ENCODE measurements at places on chromosomes 1 and 21.

DNA sequence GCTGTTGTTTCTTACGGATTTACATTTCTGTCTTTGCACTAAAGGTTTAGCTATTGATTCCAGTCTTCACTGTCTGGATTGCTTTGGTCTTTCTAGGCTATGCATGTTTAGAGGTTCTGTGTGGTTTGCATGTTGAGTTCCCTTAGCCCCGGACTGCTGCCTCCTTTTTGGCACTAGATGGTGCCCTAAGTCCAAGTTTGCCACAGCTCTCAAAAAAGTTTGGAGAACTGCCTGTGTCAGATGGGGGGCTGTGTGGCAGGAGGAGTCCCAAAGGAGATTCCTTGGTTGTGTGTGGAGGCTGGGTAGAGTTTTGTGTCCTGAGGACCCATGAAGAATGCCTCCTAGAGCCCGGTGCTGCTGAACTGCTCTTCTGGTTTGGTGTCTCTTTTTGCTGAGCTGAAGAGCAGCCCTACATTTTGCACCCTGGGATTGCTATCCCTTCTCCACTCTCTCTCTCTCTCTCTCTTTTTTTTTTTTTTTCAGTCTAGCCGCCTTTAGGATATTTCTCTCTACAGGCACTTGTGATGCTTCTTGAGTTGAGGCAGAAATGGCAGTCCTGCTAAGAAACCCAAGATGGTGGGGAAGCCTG, 74.4 kb downstream of the PTGS2 start:
- peak; percentile 68 for DNase-seq

GRCh38 chr1:95086949-95087533, 14.3 kb upstream of the ALG14 start:
- peak; percentile 84 for DNase-seq

DNA sequence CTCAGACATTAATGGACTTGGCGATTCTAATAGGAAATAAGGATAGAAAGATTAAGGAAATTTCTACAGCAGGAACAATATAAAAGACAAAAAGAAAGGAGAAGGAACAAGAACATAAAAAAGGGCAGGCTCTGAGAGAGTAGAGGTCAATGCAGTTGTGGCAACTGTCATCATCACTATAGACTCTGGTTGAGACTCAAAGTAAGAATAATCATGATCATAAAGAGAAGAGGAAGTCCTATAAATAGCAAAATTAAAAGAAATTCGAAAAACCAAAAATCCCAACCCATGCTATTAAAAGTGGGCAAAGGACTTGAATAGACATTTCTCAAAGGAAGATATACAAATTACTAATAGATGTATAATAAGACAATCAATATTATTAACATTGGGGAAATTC, 14.4 kb upstream of the XCL1 start:
- no peak for DNase-seq

- DNase-seq, result peak; percentile 70
Observed at GRCh38 chr1:28354121-28354520, 15.4 kb upstream of the PHACTR4 start.

- DNase-seq, result peak; percentile 68
Observed at GRCh38 chr1:117754061-117754969, 148.5 kb downstream of the TENT5C start.

DNA sequence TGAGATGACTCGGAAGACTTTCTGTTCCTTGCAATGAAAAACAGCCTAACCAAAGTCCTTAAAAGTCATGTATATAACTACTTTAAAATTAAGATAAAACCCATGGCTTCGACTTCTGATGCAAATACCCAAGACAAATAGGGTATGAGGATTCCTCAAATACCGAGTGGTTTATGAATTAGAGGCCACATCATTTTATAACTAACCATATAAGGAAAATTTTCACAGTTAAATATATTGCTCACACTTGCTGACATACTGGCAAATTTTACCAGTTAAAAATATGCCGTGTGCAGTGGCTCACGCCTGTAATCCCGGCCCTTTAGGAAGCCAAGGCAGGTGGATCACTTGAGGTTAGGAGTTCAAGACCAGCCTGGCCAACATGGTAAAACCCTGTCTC, 5.4 kb downstream of the RERE start:
- DNase-seq, result no peak

GRCh38 chr1:61539720-61540462, 185.1 kb downstream of the TM2D1 start:
- peak; percentile 61 for DNase-seq

DNA sequence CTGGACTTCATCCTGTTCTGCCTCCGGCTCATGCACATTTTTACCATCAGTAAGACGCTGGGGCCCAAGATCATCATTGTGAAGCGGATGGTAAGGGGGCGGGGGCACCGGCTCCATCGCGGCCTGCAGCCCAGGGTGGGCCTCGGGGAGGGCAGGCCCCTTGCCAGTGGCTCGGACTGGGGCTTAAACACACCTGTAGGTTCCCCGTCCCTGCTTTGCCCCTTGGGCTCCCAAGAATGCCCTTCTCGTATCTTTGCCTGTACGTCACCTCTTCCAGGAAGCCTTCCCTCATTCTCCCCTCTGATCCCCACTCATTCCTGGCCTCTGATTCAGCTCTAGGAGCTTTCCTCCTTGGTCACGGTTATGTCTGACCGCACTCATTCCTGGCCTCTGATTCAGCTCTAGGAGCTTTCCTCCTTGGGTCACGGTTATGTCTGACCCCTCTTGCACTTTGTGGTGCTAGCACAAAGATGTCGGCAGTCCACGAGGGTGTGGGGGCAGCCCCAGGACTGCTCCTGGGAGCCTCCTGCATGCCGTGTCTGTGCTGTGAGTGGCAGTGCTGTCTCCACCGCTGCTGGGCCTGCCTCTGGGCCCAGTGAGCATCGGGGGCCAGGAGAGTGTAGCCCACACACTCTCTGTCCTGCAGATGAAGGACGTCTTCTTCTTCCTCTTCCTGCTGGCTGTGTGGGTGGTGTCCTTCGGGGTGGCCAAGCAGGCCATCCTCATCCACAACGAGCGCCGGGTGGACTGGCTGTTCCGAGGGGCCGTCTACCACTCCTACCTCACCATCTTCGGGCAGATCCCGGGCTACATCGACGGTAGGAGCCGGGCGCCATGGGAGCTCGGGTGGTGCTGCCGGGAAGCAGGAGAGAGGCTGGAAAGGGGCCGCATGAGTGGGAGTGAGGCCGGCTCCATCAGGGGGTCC, 49.1 kb upstream of the LRRC3 start:
- DNase-seq, result peak; percentile 49

DNA sequence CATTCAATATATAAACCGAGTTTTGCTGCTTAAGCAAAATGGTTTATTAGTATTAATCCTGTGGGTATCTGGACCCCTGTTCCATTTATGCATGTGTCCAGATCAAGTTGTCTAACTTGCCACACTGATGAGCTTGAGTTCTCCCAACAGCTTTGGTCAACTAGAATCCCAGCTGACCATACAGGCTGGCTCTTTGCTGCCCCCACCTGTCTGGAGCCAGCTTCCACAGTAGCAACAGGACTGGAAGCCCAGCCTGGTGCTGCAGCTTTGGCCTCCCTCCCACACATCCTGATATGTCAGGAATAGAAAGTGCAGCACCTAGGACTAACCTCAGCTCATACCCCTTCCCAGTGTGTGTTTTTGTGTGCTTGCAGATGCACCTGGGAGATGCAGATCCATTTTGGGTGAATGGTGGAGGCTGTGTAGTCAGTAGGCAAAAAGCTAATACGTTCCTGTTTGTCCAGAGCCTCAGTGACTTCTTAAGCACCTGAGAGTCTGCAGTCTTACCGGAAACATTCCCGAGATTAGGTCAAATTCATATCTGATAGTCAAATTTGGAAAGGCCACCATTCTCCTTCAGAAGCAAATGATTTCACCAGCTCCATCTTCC, 40.9 kb upstream of the BEND5 start:
- peak; percentile 78 for DNase-seq

- no peak for DNase-seq
Observed at GRCh38 chr1:3708791-3709190, 43.5 kb upstream of the CCDC27 start.

DNA sequence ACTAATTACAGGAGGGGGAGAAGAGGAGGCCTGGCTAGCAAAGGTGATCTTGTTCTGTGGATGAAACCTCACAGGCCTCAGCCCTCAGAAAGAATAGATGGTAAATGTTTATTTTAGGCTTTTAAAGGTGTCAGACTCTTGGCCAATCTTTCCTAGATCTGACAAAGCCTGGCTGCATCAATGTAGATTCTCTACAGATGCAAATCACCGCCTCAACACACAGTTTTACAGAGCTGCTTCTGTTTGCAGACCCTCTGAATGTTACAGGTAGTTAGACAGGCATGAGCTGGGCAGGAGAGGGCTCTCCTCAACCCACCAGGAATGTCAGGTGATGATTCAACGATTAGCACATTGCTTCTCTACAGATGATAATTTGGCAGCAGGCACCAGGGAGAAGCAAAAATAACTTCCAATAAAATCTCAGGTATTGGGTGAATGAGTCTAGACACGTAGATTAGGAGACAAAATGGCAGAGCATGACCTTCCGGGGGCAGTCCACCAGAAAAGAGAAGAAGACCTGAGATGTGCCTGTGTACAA, 105.4 kb upstream of the VANGL1 start:
- no peak for DNase-seq

DNA sequence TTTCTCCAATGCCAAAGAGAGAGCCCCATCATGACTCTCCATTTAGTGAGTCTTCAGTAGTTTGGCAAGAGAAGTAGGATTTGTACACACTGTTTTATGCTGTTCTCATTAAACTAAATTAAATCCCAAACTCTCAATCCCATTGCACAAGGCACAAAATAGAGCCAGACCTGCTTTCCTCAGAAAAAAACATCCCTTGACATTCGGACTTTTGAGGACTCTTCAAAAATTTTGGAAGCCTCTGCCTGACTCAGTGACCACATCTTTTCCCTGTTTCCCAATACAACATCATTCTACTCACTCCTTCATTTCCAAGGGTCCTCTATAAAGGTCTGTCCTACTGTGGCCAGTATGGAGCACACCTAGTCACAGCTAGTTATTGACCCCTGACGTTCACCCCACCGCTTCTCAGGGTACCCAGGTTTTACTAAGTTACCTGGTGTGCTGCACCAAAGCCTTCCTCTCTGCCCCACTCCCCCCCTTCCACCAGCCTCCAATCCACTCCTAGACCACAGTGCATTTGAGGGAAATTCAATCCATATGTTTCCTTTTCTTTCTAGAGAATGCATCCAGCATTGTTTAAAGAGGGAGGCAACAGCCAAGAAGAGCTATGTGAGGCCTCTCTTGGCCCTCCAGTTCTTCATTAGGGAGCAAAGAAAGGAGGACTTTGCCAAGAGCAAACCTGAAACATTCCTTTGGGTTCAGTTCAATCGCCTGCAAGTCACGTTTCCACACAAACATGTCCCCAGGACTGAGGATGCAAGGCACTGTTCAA, 428.7 kb downstream of the PLPP3 start:
- no peak for DNase-seq

GRCh38 chr1:65163201-65163805, 15.3 kb downstream of the AK4 start:
- DNase-seq, result no peak

GRCh38 chr1:150567341-150567716, 12.1 kb downstream of the MCL1 start:
- no peak for DNase-seq

DNA sequence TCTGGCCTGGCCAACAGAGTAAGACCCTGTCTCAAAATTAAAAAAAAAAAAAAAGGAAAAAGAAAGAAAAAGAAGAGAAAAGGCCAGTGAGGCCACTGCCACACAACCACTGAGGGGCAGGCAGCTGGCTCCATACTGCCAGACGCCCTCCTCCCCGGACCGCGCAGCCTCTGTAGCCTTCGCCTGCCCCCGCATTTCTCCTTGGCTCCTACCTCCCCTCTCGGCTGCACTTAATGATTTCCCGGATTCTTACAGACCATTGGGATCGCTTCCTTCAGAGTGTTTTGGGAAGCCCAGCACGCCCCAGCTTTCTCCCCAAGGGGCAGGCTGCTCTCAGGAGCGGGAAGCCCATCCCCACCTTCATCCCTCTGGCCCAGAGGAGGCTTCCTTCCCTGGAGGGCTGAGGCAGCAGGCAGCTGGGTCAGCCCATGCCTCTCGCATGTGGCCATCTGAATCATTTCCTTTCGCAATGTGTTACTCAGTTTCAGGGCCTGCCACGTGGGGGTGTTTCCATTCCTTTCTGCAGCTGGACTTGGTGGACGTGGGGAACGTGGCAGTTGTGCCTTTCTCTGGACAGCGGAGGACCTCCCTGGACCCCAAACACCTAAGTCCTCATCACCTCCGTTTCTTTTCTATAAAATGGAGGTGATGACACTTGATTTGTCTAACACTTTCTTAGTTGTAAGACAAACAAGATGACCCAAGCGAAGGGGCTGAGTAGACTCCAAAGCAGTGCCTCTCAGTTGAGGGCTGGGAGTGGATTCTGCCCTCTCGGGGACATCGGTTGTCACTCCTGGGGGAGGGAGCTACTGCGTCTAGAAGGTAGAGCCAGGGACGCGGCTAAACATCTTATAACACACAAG, 2.3 kb downstream of the SLC2A5 start:
- DNase-seq, result peak; percentile 74

DNA sequence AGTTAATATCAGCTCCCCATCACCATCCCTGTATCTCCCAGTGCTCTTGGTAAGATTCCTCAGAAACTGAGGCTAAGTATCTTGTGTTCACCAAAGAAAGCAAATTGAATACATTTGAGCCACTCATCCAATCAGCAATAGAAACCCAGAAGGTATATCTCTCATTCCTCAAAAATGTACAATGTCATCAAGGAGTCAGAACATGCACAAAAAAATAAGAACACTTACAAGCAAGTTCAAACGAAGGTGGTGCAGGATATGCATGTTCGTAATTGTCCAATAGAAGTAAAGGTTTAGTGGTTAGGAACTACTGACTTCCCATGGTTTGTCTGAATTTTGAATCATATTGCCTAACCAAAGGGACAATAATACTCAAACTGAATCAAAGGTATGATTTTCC, 24.3 kb downstream of the RXRG start:
- DNase-seq, result no peak

- DNase-seq, result no peak
Observed at GRCh38 chr21:29172282-29172681, 41.8 kb downstream of the MAP3K7CL start.

DNA sequence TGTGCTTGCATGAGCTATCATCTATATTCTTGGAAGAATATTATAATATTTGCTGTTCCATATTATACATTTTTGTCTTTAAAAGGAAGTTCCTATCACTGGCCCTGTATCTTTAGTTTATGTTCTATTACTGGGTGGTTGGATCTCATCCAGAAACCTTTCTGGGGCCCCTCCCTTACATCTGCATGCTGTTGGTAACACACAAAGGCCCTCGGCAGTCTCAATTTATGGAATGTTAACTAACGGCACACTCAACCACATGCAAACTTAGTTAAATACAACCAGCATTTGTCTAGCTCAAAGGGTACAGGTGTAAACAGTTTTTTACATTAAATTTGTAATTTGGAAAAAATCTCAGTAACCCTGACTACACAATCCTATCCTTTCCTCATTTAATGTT, 9.7 kb upstream of the HYI start:
- no peak for DNase-seq

- DNase-seq, result no peak
Observed at GRCh38 chr1:145975216-145975615, 10.7 kb downstream of the POLR3GL start.

- peak; percentile 67 for DNase-seq
Observed at GRCh38 chr1:209883341-209883971, 54.6 kb upstream of the SYT14 start.
